ENCODE measurements at places on chromosomes 5 and 9. TPM values are rescaled to one million over a fixed set of nuclear protein-coding genes. Genes with fewer than 3 reads are reported as not detected.

DNA sequence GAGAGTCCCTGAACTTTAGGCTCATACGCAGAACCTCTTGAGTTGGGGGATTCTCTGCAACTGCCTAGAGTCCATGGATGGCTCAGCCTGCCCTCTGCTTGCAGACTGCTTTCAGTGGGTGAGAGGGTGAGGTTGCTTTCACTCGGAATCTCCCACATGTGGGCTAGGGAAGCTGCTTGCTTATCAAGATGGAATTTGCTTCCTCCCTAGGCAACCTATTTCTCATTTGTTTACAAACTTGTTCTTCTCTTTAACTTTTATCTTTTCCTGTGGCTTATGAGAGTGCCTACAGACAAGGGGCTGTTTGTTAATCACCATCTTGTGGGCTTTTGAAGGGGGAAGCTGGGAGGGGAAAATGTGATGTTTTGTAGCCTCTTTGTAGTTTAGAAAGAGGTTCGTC lies 10.0 kb downstream of the TLE4 start:
- H3K4me1 ChIP-seq, result peaks cover 36% of the 10 kb centered on the region
- peaks cover 13% of the 10 kb centered on the region for H3K36me3 ChIP-seq
- no peaks in the 10 kb centered on the region for H3K27me3 ChIP-seq
- no peak overlapping the region for H3K4me3 ChIP-seq
- peak; percentile 68 for DNase-seq
- peak overlapping the region; percentile 55 for H3K27ac ChIP-seq

DNA sequence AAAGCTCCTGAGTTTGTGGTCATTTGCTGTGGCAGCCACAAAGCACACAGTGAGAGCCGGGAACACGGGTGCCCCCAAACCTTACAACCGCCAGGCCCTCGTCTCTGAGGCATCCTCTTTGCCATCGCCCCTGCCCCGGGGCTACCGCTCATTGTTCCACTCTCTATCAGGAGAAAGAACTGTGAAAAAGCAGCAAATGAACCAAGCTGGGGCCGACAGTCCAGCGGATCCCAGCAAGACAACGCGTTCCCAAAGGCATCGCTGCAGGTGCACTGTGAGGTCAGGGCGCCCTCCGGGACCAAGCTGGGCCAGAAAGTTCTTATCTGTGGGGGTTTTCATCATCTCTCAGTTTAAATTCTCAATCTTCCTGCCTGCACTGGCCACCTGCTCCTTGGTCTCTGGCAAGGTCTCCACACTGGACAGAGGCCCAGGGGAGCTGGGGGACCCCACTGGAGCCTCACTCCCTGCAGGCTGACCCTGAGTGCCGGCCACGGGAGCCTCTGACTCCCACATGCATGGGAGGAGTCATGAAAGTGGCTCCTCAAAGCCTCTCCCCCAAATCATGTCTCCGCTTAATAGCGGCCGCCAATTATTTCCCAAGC lies 32.1 kb downstream of the VAV2 start:
- no peaks in the 10 kb centered on the region for H3K36me3 ChIP-seq
- no peak for DNase-seq
- peaks cover 17% of the 10 kb centered on the region for H3K4me1 ChIP-seq
- no peak overlapping the region for H3K27ac ChIP-seq
- H3K27me3 ChIP-seq, result no peaks in the 10 kb centered on the region

GRCh38 chr5:153660919-153661318 lies 170.4 kb downstream of the GRIA1 start:
- H3K4me1 ChIP-seq, result peaks cover 9% of the 10 kb centered on the region
- no peak for DNase-seq
- H3K36me3 ChIP-seq, result no peaks in the 10 kb centered on the region

DNA sequence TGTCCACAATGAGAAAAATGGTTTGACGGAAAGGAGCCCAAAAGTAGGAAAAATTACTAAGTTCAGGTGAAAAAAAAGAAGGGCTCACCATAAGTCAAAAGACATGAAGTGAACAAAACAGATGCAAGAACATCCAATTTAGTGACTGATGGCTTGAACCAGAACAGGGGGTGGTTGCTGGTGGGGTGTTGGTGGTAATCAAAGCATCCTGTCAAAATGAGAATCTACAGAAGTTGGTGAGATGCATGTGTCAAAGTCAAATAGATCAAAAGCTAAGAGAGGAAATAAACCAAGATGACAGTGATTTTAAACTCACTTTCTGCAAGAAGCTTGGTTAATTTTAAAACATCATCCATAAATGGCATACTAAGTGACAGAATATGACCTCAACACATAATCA lies 117.4 kb downstream of the MLLT3 start:
- DNase-seq, result no peak
- no peaks in the 10 kb centered on the region for H3K36me3 ChIP-seq
- H3K4me3 ChIP-seq, result no peak overlapping the region

- H3K36me3 ChIP-seq, result no peaks in the 10 kb centered on the region
- no peak for DNase-seq
- no peaks in the 10 kb centered on the region for H3K27me3 ChIP-seq
- H3K4me1 ChIP-seq, result peaks cover 13% of the 10 kb centered on the region
- H3K4me3 ChIP-seq, result no peak overlapping the region
- H3K27ac ChIP-seq, result no peak overlapping the region
Measured at GRCh38 chr9:129415942-129416651, 204.8 kb downstream of the C9orf50 start.

Gene PCDHA4
- total RNA-seq, result 0.88 TPM

Gene CHSY3
- total RNA-seq, result 12.4 TPM

Gene EPB41L4B
- total RNA-seq, result 2.1 TPM

DNA sequence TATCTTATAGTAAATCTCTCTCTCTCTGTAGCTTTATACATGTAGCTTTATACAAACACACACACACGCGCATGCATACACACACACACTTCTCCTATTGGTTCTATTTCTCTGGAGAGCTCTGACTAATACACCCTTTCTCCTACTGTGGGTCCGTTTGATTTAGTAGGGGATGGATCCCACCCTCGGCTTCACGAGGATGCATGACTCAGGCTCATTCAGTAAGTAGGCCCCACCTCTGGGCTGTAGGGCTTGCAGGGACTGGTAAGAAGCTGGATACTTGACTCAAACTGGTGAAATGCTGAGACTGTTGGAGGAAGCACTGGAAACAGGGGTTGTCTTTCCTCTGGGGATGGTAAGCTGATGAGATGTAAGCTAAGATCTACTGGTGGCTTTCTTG lies 98.7 kb downstream of the SLC24A2 start:
- no peaks in the 10 kb centered on the region for H3K36me3 ChIP-seq
- H3K4me3 ChIP-seq, result no peak overlapping the region
- H3K4me1 ChIP-seq, result no peaks in the 10 kb centered on the region

GRCh38 chr9:8207596-8207995 lies 408.0 kb upstream of the DMAC1 start:
- H3K27me3 ChIP-seq, result no peaks in the 10 kb centered on the region
- H3K4me3 ChIP-seq, result no peak overlapping the region
- no peaks in the 10 kb centered on the region for H3K36me3 ChIP-seq
- DNase-seq, result no peak

Gene CENPH
- 5.0 TPM for total RNA-seq

GRCh38 chr5:105330185-105330584 lies 1767.6 kb upstream of the NUDT12 start:
- H3K4me3 ChIP-seq, result no peak overlapping the region
- H3K27me3 ChIP-seq, result no peaks in the 10 kb centered on the region
- H3K27ac ChIP-seq, result no peak overlapping the region
- H3K4me1 ChIP-seq, result no peaks in the 10 kb centered on the region
- no peaks in the 10 kb centered on the region for H3K36me3 ChIP-seq
- no peak for DNase-seq

DNA sequence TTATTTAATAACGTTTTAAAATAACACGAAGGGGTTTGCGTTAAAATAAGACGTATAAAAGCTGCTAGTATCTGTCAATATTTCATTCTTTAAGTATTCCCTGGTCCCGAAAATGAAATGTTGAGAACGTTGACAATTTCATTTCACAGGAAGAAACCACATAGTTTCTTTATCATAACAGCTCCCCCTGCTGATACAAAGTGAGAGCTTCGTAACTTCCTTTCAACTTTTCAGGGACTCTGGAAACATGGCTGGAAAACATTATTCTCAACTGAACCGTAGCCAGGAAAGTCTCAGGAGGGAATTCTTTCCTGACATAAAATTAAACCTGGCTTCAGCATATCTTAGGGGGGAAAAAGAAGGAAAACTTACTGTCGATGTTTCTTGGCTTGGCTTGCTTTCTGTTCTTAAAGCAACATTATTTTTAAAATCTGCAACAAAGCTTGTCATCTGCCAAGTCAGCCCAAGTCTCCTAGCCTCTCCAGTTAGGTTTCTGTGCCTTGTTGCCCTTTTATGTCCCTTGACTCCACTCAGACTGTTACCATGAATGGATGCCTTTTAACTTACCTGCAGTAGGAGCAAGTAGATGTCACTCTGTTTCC lies 122.9 kb upstream of the DAB2 start:
- peak overlapping the region; percentile 49 for H3K27ac ChIP-seq
- peak; percentile 44 for DNase-seq
- H3K4me3 ChIP-seq, result no peak overlapping the region
- no peaks in the 10 kb centered on the region for H3K36me3 ChIP-seq
- no peaks in the 10 kb centered on the region for H3K27me3 ChIP-seq

GRCh38 chr5:131883984-131884383 lies 61.5 kb downstream of the MEIKIN start:
- no peaks in the 10 kb centered on the region for H3K27me3 ChIP-seq
- no peaks in the 10 kb centered on the region for H3K4me1 ChIP-seq
- H3K27ac ChIP-seq, result no peak overlapping the region
- H3K36me3 ChIP-seq, result no peaks in the 10 kb centered on the region

GRCh38 chr5:152608458-152608857 lies 203.4 kb upstream of the NMUR2 start:
- H3K27me3 ChIP-seq, result no peaks in the 10 kb centered on the region
- no peak overlapping the region for H3K27ac ChIP-seq
- no peaks in the 10 kb centered on the region for H3K36me3 ChIP-seq
- no peak for DNase-seq

- no peaks in the 10 kb centered on the region for H3K36me3 ChIP-seq
- no peaks in the 10 kb centered on the region for H3K27me3 ChIP-seq
- no peaks in the 10 kb centered on the region for H3K4me1 ChIP-seq
- no peak overlapping the region for H3K4me3 ChIP-seq
Measured at GRCh38 chr9:10050016-10050415, 562.8 kb downstream of the PTPRD start.

Gene COL23A1
- not detected for total RNA-seq

GRCh38 chr9:23747088-23748075 lies 78.7 kb downstream of the ELAVL2 start:
- H3K4me1 ChIP-seq, result no peaks in the 10 kb centered on the region
- H3K27ac ChIP-seq, result no peak overlapping the region
- H3K4me3 ChIP-seq, result no peak overlapping the region
- no peaks in the 10 kb centered on the region for H3K27me3 ChIP-seq
- H3K36me3 ChIP-seq, result no peaks in the 10 kb centered on the region
- no peak for DNase-seq

DNA sequence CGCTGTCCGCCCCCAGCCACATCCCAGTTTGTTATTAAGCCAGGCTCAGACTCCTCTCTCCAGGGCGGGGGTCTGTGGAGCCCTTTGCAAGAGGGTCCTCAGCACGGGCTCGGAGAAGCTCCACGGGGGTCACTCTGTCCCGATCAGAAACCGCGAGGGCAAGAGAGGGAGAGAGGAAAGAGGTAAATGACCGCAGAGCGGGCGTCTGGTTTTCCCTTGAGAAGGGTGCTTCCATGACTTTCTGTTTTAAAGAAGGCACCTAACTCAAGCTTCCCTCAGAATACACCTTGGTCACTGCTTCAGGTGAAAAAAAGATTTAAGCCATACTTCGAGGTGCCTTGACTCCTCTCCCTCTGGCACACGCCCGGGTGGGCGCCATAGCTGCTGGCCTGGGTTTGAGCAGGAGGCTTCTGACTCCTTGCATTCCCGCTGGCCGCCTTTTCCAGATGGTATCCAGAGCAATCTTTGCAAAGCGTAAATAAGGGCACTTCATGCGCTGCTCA lies 5.8 kb upstream of the TERT start:
- peaks cover 20% of the 10 kb centered on the region for H3K27me3 ChIP-seq
- no peak overlapping the region for H3K27ac ChIP-seq
- no peaks in the 10 kb centered on the region for H3K4me1 ChIP-seq
- H3K36me3 ChIP-seq, result no peaks in the 10 kb centered on the region
- no peak overlapping the region for H3K4me3 ChIP-seq

- peak overlapping the region; percentile 63 for H3K27ac ChIP-seq
- peak overlapping the region; percentile 21 for H3K4me3 ChIP-seq
- peaks cover 40% of the 10 kb centered on the region for H3K4me1 ChIP-seq
- H3K27me3 ChIP-seq, result no peaks in the 10 kb centered on the region
Measured at GRCh38 chr5:153624451-153624765, 133.9 kb downstream of the GRIA1 start.

DNA sequence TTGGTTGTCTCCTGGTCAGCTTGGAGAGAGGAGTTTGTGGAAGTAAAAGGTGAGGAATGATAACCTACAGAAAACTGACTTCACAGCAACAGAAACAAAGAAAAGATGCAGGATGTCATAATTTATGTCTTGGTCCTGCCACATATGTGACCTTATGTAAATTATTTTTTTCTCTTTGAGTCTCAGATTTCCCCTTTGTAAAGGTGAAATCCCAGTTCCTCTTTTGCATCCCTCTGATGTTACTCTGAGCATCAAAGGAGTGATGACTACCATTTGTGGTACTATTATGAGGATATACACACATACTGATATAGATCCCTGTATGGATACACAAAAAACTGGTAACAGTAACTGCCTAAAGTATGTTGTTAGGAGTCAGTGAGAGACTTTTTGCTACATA lies 1.4 kb upstream of the THG1L start:
- no peaks in the 10 kb centered on the region for H3K27me3 ChIP-seq
- H3K27ac ChIP-seq, result no peak overlapping the region
- no peak overlapping the region for H3K4me3 ChIP-seq
- peaks cover 12% of the 10 kb centered on the region for H3K36me3 ChIP-seq

Gene LCN10
- not detected for total RNA-seq

Gene CD180
- not detected for total RNA-seq

GRCh38 chr5:12399868-12400267 lies 495.6 kb upstream of the CTNND2 start:
- H3K4me3 ChIP-seq, result no peak overlapping the region
- H3K36me3 ChIP-seq, result no peaks in the 10 kb centered on the region
- no peaks in the 10 kb centered on the region for H3K4me1 ChIP-seq
- H3K27me3 ChIP-seq, result no peaks in the 10 kb centered on the region

GRCh38 chr9:36025746-36026145 lies 11.0 kb upstream of the RECK start:
- peaks cover 19% of the 10 kb centered on the region for H3K4me1 ChIP-seq
- H3K27ac ChIP-seq, result no peak overlapping the region
- no peaks in the 10 kb centered on the region for H3K36me3 ChIP-seq
- H3K27me3 ChIP-seq, result no peaks in the 10 kb centered on the region
- DNase-seq, result no peak

DNA sequence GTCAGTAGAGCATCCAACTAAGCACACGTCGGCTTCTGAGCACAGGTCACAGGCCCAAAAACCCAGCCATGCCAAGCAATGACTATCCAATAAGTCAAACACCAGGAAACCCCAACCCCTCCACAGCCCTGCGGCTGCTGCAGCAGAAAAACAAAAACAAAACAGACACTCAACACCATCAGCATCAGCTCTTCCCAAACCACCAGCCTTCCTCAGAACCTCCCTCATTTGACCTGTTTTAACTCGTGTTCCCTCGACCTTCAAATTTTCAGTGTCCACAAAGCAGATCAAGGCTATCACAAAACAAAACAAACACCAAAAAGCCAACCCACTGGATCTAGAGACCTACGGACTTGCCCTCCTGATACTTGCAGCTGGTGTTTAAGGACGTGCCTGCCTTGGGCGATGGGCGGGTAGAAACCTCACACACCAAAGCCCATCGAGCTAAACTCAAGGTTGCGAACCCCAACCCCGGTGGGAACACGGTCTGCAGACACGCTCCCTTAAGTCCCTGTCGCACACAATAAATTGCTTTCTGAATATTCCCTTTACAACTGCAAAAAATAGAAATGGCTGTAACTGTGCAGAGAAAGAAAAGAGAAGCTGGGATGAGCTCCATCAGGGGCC lies 247.1 kb upstream of the ANKRD55 start:
- H3K27ac ChIP-seq, result peak overlapping the region; percentile 34
- peaks cover 11% of the 10 kb centered on the region for H3K4me1 ChIP-seq

Gene SLC34A3
- total RNA-seq, result not detected
